ENCODE measurements at places on chromosomes 1 and 21.

DNA sequence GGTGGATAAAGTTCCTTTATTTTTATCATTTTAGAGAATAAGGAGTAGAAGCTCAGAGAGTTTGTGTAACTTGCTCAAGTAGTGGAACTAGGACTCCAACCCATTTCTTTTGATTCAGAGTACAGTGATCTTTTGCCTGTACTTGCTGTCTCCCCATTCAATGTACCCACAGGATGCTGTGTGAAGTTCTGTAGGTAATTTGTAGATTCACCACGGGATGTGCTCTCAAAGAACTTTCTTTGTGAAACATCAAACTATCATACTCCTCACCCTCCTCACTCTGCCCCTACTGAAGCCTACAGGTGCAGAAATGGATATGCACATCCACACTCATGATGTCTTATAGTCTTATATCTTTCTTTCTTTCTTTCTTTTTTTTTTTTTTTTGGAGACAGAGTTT is 65.8 kb upstream of the HSPA13 start:
- DNase-seq: no peak

GRCh38 chr1:237740846-237741245 is 149.9 kb downstream of the ZP4 start:
- no peak for DNase-seq

GRCh38 chr1:116259663-116260062 is 113.4 kb upstream of the ATP1A1 start:
- no peak for DNase-seq

GRCh38 chr1:109468903-109469302 is 2.6 kb downstream of the SYPL2 start:
- DNase-seq: no peak

- DNase-seq: no peak
Observed at GRCh38 chr1:88800382-88801051, 90.8 kb downstream of the GTF2B start.

DNA sequence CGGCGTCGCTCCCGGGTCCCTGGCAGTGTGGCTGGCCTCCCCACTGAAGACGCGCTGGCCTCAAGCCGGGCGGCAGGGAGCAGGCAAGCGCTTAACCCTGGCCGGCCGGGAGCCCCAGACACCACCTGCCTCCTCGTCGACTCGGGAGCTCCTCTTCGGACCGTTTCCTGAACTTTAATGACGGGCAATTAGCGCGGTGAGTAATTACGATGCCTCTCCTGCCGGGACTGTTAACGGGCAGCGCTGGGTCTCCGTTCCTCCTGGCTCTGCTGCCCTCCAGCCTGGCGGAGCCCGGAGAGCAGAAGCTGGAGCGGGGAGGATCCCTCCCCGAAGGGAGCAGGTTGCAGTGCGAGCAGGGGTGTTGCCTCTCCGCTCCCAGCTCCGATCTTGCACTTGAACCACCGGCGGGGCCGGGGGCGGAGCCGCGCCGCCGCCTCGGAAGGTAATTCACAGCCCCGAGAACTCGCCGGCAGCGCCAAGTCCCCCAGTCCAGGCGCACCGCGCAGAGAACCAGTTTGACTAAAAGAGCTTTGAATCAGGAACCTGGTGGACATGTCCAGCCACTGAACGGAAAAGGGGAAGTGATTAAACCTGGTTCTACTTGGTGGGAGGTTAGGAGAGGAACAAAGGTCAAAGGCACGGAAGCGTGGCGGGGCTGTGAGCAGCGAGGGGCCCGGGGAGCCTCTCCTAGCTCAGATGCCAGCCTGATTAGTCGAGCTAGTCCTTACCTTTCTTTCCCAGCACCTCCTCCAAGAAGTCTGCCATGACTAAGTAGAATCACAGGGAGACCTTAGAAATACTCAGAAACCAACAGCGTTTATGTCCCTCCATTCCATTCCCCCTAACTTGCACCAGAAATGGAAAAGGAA is 18.3 kb upstream of the PLEKHA6 start:
- DNase-seq: no peak
